ENCODE measurements at places on chromosomes 3 and 15.
A peak's percentile ranks its signal among the peaks of the same experiment; 100 is the strongest.

- DNase-seq, result peak; percentile 24
- H3K4me1 ChIP-seq, result no peaks in the 10 kb centered on the region
- no peaks in the 10 kb centered on the region for H3K27me3 ChIP-seq
Measured at GRCh38 chr15:58043192-58043903, 22.2 kb downstream of the ALDH1A2 start.

GRCh38 chr3:61841111-61841845 is 279.9 kb downstream of the PTPRG start:
- H3K27ac ChIP-seq, result no peak overlapping the region
- H3K27me3 ChIP-seq, result no peaks in the 10 kb centered on the region
- no peaks in the 10 kb centered on the region for H3K4me1 ChIP-seq
- no peak overlapping the region for H3K4me3 ChIP-seq
- H3K36me3 ChIP-seq, result no peaks in the 10 kb centered on the region

DNA sequence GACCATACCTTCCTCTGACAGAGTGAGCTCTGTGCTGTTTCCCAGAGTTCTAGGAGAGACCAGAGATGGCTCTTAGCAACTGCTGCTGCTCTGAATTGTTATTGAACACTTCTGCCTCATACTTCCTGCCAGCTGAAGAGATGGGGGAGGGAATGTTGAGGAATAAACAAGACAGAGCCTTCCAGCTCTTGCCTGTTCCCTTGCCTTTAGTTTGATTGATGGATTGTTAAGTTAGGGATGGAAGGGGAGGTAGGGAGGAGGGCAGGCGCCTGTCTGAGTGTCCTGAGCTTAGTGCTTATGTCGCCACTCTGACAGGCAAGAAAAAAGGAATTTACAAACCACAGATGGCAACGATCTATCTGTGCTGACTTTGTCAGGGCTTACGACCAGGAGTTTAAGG is 42.8 kb downstream of the ZNF609 start:
- peak overlapping the region; percentile 10 for H3K4me3 ChIP-seq
- no peak for DNase-seq
- peaks cover 7% of the 10 kb centered on the region for H3K4me1 ChIP-seq
- H3K27ac ChIP-seq, result peak overlapping the region; percentile 63

GRCh38 chr15:73965094-73965757 is 26.9 kb downstream of the STOML1 start:
- H3K4me1 ChIP-seq, result no peaks in the 10 kb centered on the region
- H3K27ac ChIP-seq, result peak overlapping the region; percentile 18
- H3K4me3 ChIP-seq, result peak overlapping the region; percentile 11
- no peak for DNase-seq
- H3K36me3 ChIP-seq, result no peaks in the 10 kb centered on the region

DNA sequence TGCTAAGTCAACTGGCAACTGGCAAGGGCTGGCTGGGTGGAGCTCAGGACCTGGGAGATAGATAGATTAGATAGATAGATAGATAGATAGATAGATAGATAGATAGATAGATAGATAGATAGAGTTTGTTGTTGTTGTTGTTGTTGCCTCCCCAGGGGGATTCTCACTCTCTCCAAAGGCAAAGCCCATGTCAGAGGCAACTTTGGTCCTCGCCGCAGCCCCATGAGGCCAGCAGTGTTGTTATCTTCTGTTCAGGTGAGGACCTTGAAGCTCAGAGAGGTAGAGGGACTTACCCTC is 7.4 kb upstream of the MST1R start:
- H3K27ac ChIP-seq, result no peak overlapping the region
- DNase-seq, result no peak
- H3K4me1 ChIP-seq, result no peaks in the 10 kb centered on the region
- no peaks in the 10 kb centered on the region for H3K27me3 ChIP-seq
- H3K4me3 ChIP-seq, result no peak overlapping the region

GRCh38 chr3:140816372-140817195 is 125.1 kb upstream of the SLC25A36 start:
- no peaks in the 10 kb centered on the region for H3K27me3 ChIP-seq
- H3K4me1 ChIP-seq, result no peaks in the 10 kb centered on the region
- DNase-seq, result no peak
- no peak overlapping the region for H3K4me3 ChIP-seq
- no peaks in the 10 kb centered on the region for H3K36me3 ChIP-seq
- H3K27ac ChIP-seq, result no peak overlapping the region

GRCh38 chr3:123758081-123758564 is 126.0 kb downstream of the MYLK start:
- H3K27me3 ChIP-seq, result no peaks in the 10 kb centered on the region
- DNase-seq, result no peak
- H3K36me3 ChIP-seq, result no peaks in the 10 kb centered on the region
- peaks cover 10% of the 10 kb centered on the region for H3K4me1 ChIP-seq
- H3K27ac ChIP-seq, result no peak overlapping the region
- no peak overlapping the region for H3K4me3 ChIP-seq

DNA sequence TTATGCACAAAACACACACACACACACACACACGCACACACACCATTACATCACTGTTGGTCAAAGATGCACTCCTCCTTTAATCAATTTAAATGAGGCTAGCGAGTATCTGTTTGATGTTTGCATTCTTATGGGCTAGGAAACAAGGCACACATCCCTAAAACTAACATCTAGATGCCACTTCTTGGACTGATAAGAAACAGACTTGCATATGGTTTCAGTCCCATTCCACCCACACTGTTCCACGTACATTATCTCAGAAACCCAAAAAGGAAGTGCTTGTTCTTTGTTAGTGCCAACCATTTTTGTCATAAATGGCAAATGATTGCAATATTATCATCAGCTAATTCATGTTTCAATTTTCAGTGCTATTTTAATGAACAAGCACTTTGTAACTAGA is 69.5 kb downstream of the CCR1 start:
- no peaks in the 10 kb centered on the region for H3K4me1 ChIP-seq
- no peaks in the 10 kb centered on the region for H3K36me3 ChIP-seq
- H3K27me3 ChIP-seq, result no peaks in the 10 kb centered on the region
- H3K4me3 ChIP-seq, result no peak overlapping the region
- H3K27ac ChIP-seq, result no peak overlapping the region
